ENCODE measurements at places on chromosomes 5 and 9.

- DNase-seq, result no peak
These were observed 45.4 kb downstream of the SPATA31C2 start for GRCh38 chr9:88092797-88093331.

DNA sequence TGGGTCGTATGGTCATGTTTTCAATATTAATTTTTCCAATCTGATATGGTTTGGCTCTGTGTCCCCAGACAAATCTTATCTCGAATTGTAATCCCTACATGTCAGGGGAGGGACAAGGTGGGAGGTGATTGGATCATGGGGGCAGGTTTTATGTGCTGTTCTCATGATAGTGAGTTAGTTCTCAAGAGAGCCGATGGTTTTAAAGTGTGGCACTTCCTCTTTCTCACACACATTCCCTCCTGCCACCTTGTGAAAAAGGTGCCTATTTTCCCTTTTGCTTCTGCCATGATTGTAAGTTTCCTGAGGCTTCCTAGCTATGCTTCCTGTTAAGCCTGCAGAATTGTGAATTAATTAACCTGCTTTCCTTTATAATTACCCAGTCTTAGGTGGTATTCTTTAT is 309.1 kb upstream of the GRIN3A start:
- DNase-seq, result no peak

DNA sequence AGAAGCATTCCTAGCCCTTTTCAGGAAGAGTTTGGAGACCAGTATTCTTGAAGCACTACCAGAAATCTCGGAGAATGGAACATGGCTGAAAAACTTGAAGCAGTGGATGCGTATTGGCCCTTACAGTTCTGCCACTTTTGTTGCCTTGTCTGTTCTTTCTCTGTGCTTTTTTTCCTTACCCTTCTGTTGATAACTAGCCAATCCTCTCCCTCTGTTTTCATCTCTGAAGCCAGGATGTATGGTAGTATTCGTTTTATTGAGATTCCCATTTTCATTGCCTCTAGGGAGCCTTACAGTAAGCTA is 564 bp upstream of the CCNH start:
- no peak for DNase-seq

DNA sequence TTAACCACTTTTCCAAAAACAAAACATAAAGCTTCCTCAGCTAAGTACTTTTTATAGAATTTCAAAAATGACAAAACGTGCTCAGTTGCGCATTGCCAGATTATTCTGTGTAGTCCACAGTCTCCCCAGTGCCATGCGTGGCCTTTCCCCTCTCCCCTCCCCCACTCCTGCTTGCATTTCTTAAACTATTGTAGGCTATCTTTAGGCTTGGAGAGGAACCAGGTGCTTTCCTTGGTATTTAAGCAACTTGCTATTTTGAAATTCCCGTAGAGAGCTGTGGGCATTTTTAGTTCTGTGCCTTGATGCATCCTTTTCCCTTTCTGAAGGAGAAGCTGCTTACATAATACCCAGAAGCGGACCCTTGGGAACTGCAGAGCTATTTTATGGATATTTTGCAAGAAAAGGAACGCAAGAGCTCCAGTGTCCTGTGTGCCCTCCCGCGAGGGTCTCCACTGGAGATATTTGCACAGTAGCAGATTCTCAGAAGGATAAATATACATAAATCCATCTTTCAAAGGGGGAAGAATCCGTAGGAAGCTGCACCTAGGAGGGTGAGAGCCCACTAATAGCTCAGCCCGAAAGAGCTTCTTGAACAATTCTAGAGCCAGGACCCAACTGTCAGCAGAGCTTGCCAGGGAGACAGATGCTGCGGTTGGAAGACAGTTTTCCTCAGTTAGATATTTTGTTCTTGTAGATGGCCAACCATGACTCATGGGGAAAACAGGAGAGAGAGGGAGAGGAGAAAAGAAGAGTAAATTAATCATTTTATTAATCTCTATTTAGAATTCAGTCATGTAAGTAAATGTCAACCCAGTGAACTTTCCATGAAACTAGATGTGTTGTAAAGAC is 1298.3 kb upstream of the WWC1 start:
- DNase-seq, result no peak

DNA sequence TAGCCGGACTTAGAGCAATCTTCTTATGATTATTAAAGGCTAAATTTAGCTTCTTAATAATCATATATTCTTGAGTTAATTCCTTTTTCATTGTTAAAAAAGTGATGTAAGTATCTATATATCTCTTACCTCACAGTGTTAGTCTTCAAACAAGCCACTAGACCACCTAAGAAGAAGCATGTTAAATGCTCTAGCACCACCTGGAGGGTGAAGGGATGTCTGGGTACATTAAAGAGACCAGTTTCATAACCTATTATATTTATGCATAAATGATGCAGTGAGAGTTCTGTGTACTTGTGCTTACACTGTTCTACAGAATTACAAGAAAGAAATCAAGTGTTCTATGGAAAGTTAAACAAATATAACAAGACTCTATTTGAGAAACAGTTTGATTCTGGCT is 55.9 kb upstream of the SLCO6A1 start:
- DNase-seq, result no peak

DNA sequence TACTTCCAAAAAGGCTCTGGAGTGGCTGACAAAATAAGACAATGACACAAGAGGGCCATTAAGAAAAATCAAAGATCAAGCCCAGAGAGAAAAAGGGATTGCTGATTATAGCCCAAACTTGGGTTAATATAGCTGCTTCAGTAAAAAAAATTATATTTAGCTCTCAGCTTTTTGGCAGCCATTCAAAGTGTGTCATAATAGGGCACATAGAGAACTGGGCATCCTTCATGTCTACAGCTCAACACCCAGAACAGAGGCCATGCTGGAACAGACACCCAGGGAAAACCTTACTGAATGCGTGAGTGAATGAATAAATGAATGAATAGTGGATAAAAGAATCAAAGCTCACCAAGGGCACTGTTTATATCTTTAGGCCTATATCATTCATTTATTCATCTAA is 110.1 kb downstream of the SLIT3 start:
- DNase-seq, result no peak

DNA sequence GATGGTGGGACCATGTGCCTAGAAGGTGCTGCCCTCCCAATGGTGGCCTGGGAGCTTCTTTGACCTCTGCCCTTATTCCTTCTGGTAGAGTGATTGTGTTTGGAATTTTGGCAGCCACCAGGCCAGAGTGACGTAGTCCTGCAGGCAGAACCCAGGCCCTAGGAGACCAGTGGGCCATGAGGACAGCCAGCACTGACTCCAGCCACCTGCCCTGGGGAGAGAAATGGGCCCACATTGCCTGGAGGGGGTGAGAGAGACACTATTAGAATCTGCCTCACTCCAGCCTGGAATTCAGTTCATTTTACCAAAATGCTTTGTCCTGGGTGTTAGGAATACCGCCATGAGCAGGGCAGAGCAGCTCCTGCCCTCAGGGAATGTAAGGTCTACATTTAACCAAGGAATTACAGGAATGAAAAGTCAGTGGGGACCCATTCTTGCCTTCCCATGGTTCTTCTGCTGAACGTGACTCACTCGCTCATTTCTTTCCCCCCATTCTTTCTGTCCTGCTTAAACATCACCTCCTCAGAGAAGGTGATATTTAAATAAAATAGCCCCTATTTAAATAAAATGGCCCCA is 5.5 kb upstream of the COL27A1 start:
- DNase-seq, result no peak

GRCh38 chr9:16735001-16735400 is 135.5 kb downstream of the BNC2 start:
- DNase-seq, result no peak

DNA sequence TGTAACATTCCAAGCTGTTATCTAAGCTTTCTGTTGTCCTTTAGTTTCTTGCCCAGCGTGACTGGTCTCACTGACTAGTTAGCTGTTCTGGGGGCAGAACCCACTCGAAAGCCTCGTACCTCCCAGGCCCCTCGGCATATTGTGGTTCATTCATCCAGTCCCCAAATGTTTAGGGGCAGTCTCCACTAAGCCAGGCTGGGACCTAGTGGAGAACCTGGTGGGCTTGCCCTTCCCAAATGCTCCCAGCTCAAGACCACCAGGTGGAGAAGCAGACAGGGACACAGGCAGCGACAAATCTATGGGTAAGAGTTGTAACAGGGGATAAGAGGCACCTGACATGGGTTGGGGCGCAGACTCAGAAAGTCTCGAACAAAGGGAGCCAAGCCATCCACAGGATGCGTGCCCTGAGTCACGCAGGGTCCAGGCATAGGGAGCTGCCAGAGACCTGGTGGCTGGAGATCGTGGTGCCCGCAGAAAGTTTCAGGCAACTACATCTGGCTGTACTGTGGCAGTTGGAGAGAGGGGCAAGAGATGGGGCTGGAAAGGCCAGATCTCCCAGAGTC is 851 bp upstream of the EEIG1 start:
- DNase-seq, result no peak

- DNase-seq, result peak; percentile 52
These were observed 168.9 kb downstream of the MAPKAP1 start for GRCh38 chr9:125538092-125538473.

DNA sequence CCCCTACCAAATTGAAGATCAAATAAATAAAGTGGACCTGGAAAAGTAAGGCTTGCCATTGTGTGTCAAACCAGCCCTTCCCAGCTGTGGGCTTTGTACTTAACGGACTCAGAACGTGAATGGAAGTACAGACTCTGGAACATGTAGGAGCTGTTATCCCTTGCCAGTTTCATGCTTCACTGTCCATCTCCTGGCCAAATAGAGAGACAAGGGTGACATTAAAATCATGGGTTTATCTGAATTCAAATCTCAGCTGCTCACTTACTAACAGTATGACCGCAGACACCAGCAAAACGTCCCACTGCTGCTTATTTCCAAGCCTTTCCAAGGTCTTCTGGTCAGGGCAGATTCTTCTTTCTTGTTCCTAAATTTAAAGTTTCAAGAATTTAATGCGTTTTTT is 52.2 kb downstream of the EXOSC2 start:
- no peak for DNase-seq

- DNase-seq, result no peak
These were observed 189.9 kb downstream of the ARL15 start for GRCh38 chr5:54120473-54120872.

DNA sequence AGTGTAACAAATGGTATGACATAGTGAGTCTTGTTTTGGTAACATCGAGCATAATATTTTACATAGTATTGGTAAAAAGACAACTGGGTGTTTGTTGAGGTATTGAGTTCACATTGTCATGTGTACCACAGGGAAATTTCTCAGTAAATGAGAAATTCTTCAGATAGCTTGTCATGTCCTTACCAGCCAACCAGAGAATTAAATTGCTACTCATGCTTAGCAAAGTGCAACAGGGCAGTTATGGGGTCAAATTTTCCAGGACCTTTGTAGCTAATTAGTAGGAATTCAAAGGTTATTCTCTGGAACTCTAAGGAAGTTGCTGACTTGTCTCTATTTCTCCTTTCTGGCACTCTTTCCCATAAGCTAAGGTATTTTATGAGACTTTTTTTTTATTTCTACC is 595.7 kb downstream of the EFNA5 start:
- DNase-seq, result no peak

GRCh38 chr5:14588758-14589543 is 7.4 kb downstream of the OTULINL start:
- DNase-seq, result no peak

- no peak for DNase-seq
These were observed 141.7 kb downstream of the DCP2 start for GRCh38 chr5:113118298-113118697.

GRCh38 chr9:88074931-88075330 is 63.3 kb downstream of the SPATA31C2 start:
- no peak for DNase-seq

GRCh38 chr9:125646217-125646616 is 60.8 kb downstream of the MAPKAP1 start:
- no peak for DNase-seq

- no peak for DNase-seq
These were observed 205.2 kb downstream of the AGTPBP1 start for GRCh38 chr9:85536514-85536913.

DNA sequence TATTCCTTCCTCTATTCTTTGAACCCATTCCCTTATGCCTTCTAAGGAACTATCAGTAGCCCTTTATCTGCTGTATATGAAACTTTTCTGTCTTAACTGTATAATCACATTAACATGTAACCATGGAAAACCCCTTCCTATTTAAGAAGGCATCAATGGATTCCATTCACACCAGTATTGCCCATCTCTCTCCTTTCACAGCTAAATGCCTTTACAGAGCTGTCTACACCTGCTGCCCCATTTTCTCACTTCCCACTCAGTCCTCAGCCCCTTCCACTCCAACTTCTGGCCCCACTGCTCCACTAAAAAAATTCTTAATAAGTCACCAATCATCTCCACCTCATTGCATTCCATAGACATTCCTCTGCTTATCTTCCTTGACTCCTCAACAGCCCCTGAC is 50.8 kb downstream of the SEC61B start:
- no peak for DNase-seq

- no peak for DNase-seq
These were observed 367.8 kb downstream of the TLE1 start for GRCh38 chr9:81321551-81321950.

- no peak for DNase-seq
These were observed 15.0 kb downstream of the ANKRD33B start for GRCh38 chr5:10578869-10579268.

DNA sequence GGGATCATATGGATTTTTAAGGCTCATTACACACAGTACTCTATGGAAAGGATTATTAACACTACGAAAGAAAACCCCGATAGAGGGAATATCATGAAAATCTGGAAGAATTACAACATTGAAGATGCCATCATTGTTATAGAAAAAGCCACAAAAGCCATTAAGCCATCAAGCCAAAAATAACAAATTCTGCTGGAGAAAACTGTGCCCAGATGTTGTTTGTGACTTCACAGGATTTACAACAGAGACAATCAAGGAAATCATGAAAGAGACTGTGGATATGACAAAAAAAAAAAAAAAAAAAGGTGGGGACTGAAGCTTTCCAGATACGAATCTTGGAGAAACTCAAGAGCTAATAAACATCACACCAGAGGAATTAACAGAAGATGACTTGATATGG is 433.8 kb upstream of the CDH6 start:
- DNase-seq, result no peak

DNA sequence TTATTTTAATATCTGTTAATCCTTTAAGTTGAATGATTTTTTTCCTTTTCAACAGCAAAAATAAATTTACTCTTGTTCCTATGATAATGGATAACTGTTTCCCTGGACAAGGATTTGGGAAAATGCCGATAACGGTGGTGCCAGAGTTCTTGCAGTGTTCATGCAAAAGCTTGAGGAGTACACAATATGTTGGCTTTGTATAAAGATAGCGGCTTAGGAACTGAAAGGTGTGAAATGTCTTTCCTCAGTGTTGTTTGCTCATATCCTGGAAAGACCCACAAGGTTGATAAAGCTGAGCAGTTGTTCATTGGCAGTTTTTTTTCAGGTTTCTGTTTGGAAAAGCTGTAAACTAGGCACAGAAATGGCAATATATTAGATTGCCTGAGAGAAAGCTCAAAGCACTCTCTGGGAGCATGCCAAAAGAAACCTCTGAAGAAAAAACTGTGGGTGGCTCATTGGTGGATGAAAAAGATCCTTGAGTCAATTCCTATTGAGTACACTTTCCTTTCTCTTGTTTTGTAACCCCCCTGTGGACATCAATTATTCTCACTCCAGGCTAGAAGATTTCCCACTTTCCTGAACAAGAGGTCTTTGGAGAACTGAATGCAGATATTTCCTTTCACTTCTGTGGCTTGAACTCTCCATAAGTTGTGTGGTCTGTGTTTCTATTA is 117.2 kb upstream of the RGMB start:
- DNase-seq, result no peak
